Stimulated activated CD4-positive, alpha-beta T cell treated with anti-CD3 and anti-CD28 coated beads, Interleukin-1b, Interleukin-23, amount 100 ng/mL, for 1 hour (primary cell): ENCODE measurements at places on chromosomes 4 and X.

GRCh38 chr4:168917138-168917779 lies 92.8 kb downstream of the CBR4 start:
- no peak for DNase-seq

DNA sequence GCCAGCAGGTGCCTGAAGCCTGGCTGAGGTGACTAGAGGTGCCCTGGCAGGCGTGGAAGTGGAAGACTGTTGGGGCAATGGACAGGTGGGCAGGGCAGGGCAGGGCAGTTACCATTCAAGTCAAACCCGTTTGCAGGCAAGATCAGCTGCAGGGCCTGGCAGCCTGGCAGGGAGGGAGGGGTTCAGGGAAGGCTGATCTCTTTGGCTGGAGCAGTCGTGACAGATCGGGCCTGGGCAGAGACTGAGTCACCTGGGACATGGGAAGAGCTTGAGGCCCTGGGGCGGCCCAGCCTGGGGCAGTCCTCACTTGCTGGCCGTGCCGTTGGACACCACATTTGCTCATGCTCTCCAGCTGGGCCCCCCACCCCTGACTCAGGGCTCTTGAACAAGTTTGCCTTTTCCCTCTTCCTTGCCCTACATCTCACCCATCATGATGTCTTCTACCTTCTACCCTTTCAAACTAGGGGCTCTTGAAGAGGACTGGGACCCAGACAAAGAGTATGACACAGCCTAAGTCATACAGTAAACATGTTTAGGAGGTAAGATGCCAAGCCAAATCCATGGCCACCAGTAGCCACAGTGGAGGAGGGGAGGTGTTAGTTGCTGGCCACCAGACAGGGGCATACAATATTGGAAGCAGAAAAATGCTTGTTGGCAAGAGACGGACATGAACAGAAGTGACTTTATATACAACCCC lies 2.0 kb upstream of the ZNF185 start:
- no peak for DNase-seq

DNA sequence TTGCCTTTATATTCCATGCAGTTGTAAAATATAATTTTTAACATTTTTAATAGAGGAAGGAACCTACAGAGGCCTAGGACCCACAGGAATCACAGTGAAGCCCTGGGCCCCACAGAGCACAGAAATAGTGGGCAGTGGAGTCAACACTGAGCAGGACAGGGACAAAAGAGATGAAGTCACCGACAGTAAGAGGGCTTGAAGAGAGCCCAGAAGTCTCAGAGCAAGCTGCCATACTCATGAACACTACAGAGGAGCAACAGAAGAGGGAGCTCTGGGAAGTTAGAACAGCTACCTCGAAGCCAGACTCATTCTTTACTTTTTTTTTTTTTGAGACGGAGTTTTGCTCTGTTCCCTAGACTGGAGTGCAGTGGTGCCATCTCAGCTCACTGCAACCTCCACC lies 149.3 kb upstream of the TENM3 start:
- no peak for DNase-seq

GRCh38 chr4:95021099-95021498 lies 263.3 kb downstream of the BMPR1B start:
- no peak for DNase-seq

DNA sequence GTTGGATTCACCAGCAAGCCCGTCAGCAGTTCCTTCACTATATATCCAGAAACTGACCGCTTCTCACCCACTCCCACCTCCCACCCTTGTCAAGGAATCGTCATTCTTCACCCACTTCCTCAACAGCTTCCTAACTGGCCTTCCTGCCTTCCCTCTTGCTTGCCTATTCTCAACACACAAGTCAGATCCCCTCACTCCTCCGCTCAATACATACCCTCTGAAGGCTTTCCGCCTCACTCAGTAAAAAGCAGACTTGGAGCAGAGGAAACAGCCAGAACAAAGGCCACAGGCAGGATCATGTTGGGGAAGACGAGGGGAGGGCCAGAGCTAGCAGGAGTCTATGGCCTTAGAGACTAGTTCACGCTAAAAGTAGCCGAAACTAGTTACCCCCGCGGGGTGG lies 23.7 kb downstream of the RWDD4 start:
- DNase-seq, result no peak
